ENCODE measurements at places on chromosomes 5 and 9. TPM values are rescaled to one million over a fixed set of nuclear protein-coding genes. Genes with fewer than 3 reads are reported as not detected.

- no peak for DNase-seq
Observed at GRCh38 chr9:80797831-80798688, 891.3 kb downstream of the TLE1 start.

DNA sequence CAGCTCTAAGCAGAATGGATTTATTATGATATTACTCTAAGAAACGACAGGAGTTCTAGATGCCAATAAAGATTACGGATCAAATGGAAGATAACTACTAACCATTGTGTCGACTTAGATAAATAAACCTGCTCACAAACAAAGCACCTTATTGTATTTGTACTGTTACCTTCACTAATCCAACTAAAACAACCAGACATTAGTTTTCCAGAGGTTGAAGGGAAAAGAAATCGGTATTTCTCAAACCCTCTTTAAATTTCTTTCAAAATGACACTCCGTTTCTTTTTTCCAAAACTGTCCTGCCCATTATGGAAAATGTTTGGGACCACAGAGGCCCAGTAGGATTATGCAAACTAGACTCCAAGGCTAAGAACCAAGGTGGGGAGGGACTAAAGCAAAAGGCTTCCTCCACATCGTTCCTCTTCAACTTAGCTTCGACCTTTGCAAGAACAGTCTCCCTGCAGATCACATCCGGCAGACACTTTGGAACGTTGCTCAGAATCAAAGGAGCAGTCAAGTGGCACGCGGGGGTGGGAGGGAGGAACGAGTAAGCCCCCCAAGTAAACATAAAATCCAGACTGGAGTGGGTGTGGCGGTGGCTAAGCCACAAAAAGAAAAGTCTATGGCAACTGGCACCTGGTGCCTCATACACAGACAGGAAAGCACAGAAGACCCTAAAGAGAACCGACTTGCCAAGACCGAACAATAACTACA, 2.7 kb downstream of the MLLT3 start:
- no peak for DNase-seq

DNA sequence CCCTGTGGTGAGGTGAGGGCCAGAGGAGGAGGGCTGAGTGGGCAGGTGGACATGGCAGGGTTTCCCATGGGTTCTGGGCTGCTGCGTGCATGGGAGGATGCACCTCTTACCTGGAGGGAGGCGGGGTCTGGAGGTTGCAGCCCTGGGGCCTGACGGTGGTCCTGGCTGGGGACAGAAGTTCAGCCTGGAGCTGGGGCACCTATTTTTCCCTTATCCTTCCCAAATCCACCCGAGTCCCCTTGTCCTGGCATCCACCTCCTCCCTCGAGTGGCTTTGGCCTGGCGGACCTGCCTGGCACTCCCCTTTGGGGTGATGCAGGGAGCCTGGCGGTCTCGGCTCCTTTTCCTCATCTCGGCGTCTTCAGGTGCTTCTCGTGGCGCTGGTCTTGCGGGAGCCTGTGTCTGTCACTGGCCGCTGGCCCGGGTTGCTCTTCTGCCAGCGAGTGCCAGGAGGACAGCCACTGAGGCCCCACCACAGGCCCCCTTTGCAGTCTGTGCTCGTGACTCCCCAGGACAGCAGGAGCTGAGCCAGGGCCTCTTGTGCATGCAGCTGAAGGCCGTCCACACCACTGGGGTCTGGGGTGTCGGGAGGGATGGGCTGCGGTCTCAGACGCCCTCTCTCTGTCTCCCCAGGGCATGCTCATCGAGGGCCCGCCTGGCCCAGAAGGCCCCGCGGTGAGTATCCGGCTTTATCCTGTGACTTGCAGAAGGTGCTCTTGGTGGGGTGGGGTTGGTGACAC, 96.4 kb downstream of the COL5A1 start:
- no peak for DNase-seq

DNA sequence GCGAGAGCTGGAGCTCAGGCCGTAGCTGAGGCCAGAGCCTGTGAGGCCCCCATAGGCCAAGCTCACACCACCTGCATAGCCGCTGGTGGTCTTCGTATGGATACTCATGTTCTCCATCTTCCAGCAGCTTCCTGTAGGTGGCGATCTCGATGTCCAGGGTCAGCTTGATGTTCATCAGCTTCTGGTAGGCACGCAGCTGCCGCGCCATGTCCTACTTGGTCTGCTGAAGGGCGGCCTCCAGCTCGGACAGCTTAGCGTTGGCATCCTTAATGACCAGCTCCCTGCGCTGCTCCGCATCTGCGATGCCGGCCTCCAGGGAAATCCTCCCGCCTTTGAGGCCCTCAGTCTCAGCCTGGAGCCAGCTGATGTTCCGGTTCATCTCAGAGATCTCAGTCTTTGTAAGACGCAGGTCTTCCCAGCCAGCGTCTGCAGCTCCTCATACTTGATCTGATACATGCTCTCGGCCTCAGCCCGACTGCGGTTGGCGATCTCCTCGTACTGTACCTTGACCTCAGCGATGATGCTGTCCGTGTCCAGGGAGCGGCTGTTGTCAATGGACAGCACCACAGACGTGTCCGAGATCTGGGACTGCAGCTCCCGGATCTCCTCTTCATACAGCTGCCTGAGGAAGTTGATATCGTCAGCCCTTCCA, 172.1 kb downstream of the PPP2R2B start:
- no peak for DNase-seq

DNA sequence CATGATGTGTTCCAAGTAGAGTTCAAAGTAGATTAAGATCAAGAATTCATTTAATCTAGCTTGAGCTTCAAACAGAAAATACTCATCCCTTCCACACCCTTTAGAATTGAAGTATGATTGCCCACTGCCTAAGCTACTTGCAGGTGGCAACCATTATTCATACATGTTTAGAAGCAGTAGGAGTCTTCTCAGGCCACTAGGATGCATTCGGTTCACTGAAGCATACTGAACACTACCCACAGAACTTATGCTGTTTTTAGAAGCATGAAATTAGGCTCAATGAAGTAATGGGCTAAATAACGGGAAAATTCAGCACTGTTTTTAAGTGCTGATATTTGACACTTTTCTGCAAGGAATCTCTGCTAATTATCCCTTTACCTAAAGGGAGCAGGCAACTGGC, 263.4 kb downstream of the DEPDC1B start:
- DNase-seq: no peak

DNA sequence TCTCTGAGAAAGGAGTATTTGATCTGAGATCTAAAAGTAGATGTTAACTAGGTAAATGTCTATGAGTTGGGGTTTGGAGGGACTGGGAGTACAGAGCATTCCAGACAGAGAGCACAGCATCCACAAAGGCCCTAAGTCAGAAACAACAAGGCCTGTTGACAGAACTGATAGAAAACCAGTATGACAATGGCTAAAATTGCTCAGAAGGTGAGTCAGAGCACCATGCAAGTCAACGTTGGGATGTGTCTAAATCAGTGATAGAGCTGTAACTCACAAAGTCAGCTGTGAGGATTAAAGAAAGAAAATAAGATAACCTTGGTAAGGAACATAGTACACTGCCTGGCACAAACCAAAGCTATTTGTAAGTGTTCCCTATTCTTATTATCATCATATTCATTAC, 124.0 kb downstream of the CETN3 start:
- DNase-seq: no peak

Gene TAS2R1
- not detected for polyA plus RNA-seq

DNA sequence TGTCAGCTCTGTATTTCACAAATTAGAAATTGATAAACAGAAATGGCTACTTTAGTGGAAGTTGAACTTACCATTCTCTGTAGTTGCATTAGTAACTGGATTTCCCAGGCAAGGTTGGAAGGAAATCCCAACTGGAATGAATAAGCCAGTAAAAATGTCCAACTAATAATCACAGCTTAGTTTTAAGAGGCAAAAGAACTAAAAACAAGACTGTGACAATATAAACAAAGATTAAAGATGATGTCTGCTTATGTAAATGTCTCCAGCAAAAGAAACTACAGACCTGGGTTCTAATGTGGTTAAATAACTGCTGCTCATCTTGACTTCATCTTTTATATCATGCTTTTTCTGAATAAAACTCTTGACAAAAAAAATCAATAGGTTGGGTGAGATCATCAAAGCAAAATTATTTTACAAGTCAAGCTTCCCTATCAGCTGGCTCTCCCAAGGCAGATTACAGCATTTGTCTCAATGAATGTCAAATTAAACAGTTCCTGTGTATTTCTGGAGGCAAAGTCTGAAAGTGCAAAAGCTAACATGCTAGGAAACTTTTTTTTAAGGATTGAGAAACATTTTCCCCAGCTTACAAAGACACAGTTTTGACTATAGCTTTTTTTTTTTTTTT, 62.3 kb upstream of the HMHB1 start:
- DNase-seq: no peak

DNA sequence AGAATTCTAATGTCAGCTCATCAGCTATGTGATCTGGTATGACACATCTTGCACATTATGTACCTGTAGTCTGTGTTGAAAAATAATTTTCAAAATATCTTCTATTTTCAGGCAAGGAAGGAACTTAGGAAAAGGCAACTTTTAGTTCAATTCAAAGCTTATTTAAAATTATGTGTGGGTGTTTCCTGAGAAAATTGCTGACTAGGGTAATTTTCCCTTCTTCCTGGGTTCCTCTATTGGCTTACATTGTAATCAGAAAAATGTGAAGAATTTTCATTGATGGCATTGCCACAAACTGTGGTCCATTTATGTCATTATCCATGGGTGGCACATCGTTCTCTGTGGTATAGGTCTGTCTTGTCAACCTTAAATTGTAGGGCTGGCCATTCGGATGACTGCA, 328.7 kb upstream of the SGCD start:
- DNase-seq: no peak
